Endothelial cell (in vitro differentiated cells): ENCODE measurements at places on chromosomes 7 and 10.

GRCh38 chr7:13153742-13154141, 466.3 kb downstream of the ARL4A start:
- H3K4me3 ChIP-seq, result no peak overlapping the region
- no peak overlapping the region for H3K27ac ChIP-seq
- no peaks in the 10 kb centered on the region for H3K4me1 ChIP-seq
- H3K27me3 ChIP-seq, result no peaks in the 10 kb centered on the region
- no peak for DNase-seq
- no peaks in the 10 kb centered on the region for H3K36me3 ChIP-seq

DNA sequence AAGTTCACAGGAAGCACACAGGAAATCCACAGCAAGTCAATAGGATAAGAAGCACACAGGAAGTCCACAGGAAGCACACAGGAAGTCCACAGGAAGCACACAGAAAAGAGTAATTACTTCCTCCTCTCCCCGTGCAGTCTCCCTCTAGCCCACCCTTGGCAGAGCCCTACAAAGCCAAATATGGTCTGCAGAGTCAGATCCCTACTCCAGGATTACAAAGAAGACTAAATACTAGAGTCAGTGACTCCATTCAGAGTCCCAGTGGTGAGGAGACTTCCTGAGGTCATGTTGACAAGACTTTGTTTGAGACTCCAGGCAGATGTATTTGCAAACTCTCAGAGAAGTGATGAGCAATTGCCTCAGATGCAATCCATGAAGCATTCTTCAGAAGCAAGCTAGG, 398.6 kb upstream of the AUTS2 start:
- H3K27ac ChIP-seq, result no peak overlapping the region
- DNase-seq, result no peak
- no peak overlapping the region for H3K4me3 ChIP-seq
- H3K4me1 ChIP-seq, result no peaks in the 10 kb centered on the region

DNA sequence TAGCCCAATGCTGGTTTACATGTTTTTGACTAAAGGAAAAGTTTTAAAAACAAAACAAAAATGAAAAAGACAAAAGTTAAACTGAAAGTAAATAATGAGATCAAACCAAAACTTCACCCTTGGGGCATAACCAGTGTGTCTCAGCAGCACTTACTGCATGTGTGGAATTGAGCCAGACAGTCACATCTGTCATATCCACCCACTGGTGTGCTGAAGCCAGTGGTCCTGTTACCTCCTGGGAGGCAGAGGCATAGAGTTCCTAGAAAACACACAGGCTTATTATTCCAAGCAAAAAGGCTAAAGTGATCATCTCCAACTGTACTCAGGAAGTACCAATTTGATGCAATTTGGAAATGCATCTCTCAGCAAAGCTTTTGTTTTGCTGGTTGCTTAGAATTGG, 40.4 kb downstream of the ASAH2 start:
- H3K36me3 ChIP-seq, result no peaks in the 10 kb centered on the region
- no peak for DNase-seq
- H3K4me3 ChIP-seq, result no peak overlapping the region
- H3K27ac ChIP-seq, result no peak overlapping the region
- no peaks in the 10 kb centered on the region for H3K4me1 ChIP-seq
- H3K27me3 ChIP-seq, result no peaks in the 10 kb centered on the region

DNA sequence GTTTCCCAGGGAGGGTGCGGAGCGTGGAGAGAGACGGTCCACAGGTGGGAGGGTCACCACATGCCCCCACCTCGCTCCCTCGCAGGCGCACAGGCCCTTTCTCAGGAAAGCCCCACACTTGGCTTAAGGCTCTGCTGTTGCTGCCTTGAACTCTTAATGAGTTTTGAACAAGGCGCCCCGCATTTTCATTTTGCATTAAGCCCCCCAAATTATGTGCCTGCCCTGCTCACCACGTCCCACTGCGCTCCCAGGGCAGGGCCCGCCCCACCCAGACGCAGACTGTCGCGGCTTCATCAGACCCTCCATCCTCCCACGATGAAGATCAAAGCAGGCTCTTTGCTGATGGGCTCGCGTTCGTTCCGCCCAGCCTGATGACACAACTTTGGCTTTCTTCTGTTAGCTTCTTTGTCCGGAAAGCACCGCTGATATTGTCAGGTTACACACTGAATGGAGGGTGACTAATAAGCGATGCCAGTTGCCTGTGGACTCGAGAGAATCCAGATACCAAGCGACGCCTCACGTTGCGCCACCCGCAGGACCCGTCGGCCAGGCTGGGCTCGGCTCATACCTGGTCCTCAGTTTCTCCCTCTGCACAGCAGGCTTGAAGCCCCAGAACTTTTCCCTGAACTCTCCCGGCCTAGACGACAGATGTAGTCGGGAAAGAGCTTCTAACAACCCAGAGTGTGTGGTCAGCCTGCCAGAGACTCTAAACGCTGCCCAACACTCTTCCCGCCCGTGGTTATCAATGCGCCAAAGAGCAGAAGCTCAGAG, 9.5 kb downstream of the CALML3 start:
- no peak overlapping the region for H3K4me3 ChIP-seq
- no peaks in the 10 kb centered on the region for H3K36me3 ChIP-seq
- peaks cover 22% of the 10 kb centered on the region for H3K4me1 ChIP-seq
- no peak for DNase-seq
- no peak overlapping the region for H3K27ac ChIP-seq

DNA sequence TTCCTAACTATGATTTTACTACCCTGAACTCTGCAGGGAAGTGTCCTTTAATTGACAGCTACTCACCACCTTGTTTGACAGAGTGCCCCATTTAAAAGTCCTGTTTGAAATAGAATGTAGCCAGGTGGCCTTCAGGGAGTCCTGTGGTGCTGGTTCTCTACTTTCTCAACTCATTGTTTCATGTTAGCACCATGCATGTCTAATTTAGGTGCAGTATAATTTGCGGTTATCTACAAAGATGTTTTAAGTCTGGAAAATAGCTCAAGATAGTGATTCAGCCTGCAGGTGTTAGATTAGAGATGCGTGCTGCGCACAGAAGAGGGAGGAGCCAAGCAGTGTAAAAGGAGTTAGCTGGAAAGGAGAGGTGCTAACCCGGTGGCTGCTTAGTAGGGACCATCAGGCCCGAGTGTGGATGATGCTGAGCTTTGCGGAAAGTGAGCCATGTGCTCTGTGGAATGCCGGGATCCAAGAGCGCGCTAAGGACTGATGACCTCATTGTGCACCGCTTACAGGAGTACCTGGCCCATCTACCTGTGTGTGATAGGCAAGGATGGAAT, 1.2 kb downstream of the CCM2 start:
- peaks cover 4% of the 10 kb centered on the region for H3K36me3 ChIP-seq
- peaks cover 8% of the 10 kb centered on the region for H3K27me3 ChIP-seq
- peak overlapping the region; percentile 88 for H3K27ac ChIP-seq
- DNase-seq, result no peak

DNA sequence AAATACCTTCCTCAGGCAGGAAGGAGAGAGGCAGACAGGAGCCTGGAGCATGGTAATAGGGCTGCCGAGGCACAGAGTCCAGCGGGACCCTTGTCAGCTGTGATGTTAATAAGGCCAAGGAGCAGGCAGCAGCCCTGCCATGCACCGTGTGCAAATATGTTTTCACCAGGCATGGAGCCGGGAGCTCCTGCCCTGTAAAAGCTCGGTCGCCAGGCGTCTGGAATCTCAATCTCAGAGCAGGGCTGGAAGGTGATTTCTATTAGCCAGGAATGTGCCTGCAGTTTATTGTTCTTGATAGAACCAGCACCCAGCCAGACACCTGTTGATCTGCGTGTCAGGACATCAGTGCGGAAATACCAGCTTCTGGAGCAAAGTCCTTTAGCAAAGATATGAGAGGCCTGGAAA, 469.8 kb downstream of the GLRX3 start:
- H3K36me3 ChIP-seq, result peaks cover 14% of the 10 kb centered on the region
- H3K4me3 ChIP-seq, result no peak overlapping the region
- no peak for DNase-seq
- no peaks in the 10 kb centered on the region for H3K4me1 ChIP-seq
- peaks cover 6% of the 10 kb centered on the region for H3K27me3 ChIP-seq

DNA sequence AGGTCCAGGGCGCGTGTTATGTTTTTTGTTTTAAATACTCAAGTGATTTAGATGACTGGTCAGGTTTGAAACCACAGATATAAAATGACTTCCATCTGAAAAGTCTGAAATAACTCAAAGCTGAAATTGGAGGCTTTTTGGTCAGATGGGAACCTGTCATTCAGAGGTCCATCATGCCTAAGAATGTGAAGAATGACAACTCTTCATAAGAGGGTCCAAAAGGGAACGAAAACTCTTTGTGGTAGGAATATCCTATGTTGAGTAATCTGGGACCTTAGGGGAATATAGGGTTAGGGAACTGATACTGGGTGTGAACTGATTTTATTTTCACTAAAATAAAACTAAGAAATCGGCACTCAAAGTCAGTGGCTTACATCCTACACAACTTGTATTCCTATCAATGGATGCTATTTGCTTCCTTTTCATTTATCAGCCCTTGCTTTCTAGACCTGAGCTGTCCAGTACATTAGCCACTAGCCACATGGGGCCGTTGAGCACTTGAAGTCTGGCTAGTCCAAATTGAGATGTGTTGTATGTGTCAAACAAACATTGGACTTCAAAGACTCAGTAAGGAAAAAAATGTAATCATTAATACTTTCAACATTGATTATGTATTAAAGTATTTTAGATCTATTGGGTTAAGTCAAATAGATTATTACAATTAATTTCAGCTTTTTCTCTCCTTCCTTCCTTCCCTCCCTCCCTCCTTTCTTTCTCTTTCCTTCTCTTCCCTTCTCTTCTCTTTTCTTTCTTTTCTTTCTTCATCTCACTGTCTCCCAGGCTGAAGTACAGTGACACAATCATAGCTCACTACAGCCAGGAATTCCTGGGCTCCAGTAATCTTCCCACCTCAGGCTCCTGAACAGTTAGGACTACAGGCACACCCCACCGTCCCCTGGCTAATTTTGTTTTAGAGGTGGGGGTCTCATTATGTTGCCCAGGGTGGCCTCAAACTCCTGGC, 56.5 kb upstream of the KDM7A start:
- no peak for DNase-seq
- H3K4me1 ChIP-seq, result peaks cover 10% of the 10 kb centered on the region
- no peaks in the 10 kb centered on the region for H3K36me3 ChIP-seq
- peaks cover 5% of the 10 kb centered on the region for H3K27me3 ChIP-seq
- H3K27ac ChIP-seq, result no peak overlapping the region

DNA sequence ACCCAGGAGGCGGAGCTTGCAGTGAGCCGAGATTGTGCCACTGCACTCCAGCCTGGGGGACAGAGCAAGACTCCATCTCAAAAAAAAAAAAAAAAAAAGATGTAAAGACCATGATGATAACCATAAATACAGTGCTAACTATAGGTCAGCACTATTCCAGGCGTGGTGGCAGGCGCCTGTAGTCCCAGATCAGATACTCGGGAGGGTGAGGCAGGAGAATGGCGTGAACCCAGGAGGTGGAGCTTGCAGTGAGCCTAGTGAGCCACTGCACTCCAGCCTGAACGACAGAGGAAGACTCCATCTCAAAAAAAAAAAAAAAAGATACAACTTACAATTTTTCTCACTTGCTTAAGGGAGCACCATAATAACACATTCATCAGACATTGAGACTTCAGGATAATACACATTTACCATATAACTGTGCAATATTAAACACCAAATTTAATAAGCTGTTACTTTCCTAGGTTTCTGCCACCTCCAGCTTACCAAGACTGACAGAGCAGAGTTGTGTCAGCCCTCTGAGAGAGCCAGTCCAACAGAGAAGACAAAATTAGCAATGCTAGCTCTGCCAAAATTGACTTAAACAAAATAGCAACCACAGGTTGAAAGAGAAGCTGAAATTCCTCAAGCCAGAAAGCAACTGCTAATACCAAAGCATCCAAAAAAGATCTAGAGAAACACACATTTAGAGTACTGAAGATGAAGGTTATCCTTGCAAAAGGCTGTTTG, 8.2 kb downstream of the DNA2 start:
- no peak for DNase-seq
- H3K27ac ChIP-seq, result no peak overlapping the region

DNA sequence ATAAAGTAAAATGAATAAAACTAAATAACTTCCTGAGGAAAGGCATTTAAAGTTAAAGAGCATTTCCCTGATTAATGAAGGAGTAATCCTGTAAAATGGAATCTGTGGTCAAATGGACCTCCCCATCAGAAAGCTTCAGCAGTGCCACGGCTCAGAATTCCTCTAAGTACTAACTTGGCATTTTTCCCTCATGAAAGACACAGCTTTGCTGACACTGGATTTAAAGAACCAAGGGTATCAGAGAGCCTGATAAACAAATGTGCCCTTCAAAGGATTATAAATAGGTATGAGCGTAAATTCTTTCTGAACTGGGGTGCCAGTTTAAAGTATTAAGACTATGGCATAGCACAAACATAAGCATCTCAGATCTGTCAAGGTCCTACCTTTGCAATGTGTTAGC, 24.2 kb upstream of the RNF148 start:
- no peak overlapping the region for H3K27ac ChIP-seq
- no peak for DNase-seq
- no peaks in the 10 kb centered on the region for H3K27me3 ChIP-seq
- H3K4me1 ChIP-seq, result no peaks in the 10 kb centered on the region

- no peak for DNase-seq
- H3K27me3 ChIP-seq, result no peaks in the 10 kb centered on the region
- no peaks in the 10 kb centered on the region for H3K4me1 ChIP-seq
- H3K36me3 ChIP-seq, result no peaks in the 10 kb centered on the region
- H3K27ac ChIP-seq, result no peak overlapping the region
- H3K4me3 ChIP-seq, result no peak overlapping the region
These were observed 5.9 kb downstream of the AGR3 start for GRCh38 chr7:16875861-16876260.

DNA sequence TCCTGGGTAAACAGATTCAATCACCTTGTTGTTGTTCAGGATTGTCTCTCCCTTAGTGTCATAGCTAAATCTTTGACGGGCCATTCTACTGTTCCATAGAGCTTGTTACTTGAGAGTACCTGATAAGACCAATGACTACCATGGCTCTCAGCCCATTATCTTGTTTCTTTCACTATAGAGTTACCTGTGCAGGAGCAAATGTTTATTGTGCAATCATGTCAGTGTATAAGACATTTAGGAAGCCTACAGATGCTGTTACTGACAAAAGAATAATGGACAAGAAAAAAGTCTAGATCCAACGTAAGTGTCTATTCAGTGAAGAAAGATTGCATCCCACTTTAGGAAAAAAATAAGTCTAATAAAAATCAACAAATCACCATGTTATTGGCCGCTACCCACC, 1041.7 kb upstream of the AUTS2 start:
- DNase-seq, result no peak
- no peaks in the 10 kb centered on the region for H3K27me3 ChIP-seq
- H3K4me3 ChIP-seq, result no peak overlapping the region
- H3K36me3 ChIP-seq, result no peaks in the 10 kb centered on the region
- no peak overlapping the region for H3K27ac ChIP-seq

- H3K27ac ChIP-seq, result no peak overlapping the region
- DNase-seq, result no peak
- no peaks in the 10 kb centered on the region for H3K36me3 ChIP-seq
- H3K4me1 ChIP-seq, result peaks cover 2% of the 10 kb centered on the region
These were observed 4.6 kb downstream of the MAFK start for GRCh38 chr7:1535100-1535458.

- H3K27me3 ChIP-seq, result peaks cover 3% of the 10 kb centered on the region
- H3K27ac ChIP-seq, result no peak overlapping the region
- no peak for DNase-seq
These were observed 12.9 kb downstream of the FRG2B start for GRCh38 chr10:133613699-133614098.
